Esophagus squamous epithelium (tissue), 5 donors: ENCODE measurements at places on chromosomes 4 and X.

GRCh38 chr4:2470791-2471190 is 1.9 kb downstream of the RNF4 start:
- DNase-seq: no peak

- DNase-seq: no peak
Measured at GRCh38 chr4:102466298-102466697, 34.9 kb upstream of the NFKB1 start.

- no peak for DNase-seq
Measured at GRCh38 chr4:41746440-41747229, 1.9 kb downstream of the PHOX2B start.

- no peak for DNase-seq
Measured at GRCh38 chrX:33138677-33139249, 72.6 kb downstream of the DMD start.

- no peak for DNase-seq
Measured at GRCh38 chr4:38150766-38151165, 190.6 kb downstream of the PTTG2 start.

- DNase-seq: no peak
Measured at GRCh38 chr4:86043755-86044592, 315.9 kb downstream of the MAPK10 start.

- no peak for DNase-seq
Measured at GRCh38 chr4:81914623-81915022, 442.9 kb upstream of the RASGEF1B start.

- DNase-seq: no peak
Measured at GRCh38 chr4:81747242-81747930, 275.7 kb upstream of the RASGEF1B start.

DNA sequence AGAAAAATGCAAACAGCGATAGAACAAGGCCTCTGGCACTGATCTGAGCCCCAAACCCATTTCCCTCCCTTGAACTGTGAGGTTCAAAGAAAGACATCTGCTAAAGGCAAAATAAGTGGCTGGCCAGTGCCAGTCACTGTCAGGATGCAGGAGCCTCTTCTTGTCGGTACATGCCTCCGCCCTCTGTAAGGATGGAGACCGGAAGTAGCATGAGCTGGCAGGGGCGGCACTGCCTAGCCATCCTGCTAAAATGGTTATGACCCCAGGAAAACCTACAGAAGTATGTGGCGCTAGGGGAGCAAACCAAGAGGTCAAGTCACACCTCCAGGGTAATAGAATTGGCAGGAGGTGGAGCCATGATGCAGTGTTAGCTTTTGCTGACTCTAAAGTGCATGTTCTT is 180.3 kb downstream of the DCLK2 start:
- DNase-seq: no peak

DNA sequence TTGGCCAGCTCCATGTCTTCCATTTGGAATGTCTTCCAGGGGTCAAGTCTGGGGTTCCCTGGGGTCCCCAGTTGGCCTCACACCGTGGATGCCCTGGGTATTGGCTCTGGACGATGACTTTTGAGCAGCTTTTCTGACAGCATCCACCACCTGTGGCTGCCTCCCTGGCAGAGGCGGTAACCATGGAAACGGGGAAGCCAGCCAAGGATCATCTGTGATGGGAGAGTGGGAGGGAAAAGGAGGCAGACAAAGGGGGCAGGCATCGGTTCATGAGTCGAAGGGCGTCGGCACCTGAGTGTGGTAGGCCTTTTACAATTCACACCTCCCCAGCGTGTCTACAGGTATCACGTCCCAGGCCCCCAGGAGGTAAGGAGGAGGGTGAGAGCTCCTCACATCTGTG is 152.2 kb downstream of the ASMT start:
- DNase-seq: no peak

DNA sequence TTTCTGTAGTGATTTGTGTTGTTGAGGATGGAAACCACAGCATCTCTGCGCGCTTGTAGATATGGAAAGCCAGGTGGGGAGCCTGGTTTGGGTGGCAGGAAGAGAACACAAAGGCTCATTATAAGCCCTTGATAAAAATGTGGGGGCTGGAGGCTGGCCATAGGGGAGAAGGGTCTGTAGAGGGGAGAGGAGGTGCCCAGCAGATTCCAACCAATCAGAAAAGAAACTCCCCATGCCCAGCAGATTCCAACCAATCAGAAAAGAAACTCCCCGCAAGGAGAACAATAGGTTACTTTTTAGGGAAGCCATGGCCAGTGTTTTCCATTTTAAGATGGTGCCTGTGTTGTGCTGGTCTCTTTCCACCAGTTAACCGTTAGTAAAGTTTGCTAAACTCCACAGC is 9.8 kb upstream of the CENPU start:
- no peak for DNase-seq

DNA sequence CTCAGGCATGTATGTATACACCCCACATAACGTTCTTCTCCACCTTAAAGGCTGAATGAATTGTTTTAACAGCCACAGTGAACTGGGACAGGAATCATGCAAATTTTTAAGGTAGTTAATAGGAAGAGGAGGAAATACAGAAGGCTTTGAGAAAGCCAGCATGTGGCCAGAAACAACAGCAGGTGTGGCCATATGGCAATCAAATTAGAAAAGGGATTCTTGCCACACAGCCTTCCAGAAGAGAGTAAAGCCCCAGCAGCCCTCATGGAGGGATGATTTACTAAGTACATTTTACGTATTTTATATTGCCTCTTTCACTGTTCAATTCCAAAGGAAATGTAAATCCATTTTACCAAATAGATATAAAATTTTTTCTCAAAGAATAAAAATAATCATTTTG is 792.2 kb downstream of the ADGRL3 start:
- no peak for DNase-seq

DNA sequence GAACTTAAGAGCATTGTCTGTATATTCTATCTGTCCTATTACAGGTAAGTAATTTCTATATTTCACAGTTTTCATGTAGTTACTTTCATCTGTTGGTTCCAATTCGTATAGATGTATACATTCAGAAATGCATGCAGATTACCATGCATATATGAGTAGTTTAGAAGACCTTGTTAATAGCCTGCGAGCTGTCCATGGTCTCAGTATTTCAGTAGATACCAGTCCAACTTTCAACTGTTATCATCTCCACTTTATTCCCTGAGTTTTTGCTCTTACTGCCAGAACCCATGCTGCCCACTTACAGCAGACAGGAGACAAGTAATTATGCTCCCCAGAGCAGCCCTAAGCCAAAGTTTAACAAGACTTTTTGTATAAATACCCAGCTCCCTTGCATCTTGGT is 37.7 kb downstream of the VEGFC start:
- DNase-seq: no peak

- no peak for DNase-seq
Measured at GRCh38 chr4:66693694-66694093, 851.6 kb downstream of the CENPC start.

GRCh38 chr4:1821679-1822567 is 28.8 kb downstream of the FGFR3 start:
- no peak for DNase-seq

GRCh38 chr4:186027405-186027804 is 41.6 kb upstream of the TLR3 start:
- DNase-seq: no peak

DNA sequence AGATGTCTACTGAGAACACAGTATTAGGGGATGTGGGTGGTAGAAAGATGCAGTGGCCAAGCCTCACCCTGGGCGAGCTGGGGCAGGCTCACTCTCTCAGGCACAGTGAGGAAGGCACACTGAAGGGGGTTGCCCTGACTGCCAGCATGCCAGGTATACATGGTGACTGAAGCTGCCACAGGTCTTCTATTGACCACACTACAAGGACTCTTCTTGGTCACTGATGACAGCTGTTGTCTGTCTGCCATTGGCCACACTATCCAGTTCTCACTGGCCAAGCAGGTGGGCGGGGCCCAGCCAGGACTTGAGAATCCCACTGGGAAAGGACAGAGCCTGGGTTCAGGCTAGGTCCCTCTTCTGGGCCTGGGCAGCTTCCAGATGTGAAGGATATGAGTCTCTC is 39.7 kb upstream of the TBC1D14 start:
- no peak for DNase-seq

DNA sequence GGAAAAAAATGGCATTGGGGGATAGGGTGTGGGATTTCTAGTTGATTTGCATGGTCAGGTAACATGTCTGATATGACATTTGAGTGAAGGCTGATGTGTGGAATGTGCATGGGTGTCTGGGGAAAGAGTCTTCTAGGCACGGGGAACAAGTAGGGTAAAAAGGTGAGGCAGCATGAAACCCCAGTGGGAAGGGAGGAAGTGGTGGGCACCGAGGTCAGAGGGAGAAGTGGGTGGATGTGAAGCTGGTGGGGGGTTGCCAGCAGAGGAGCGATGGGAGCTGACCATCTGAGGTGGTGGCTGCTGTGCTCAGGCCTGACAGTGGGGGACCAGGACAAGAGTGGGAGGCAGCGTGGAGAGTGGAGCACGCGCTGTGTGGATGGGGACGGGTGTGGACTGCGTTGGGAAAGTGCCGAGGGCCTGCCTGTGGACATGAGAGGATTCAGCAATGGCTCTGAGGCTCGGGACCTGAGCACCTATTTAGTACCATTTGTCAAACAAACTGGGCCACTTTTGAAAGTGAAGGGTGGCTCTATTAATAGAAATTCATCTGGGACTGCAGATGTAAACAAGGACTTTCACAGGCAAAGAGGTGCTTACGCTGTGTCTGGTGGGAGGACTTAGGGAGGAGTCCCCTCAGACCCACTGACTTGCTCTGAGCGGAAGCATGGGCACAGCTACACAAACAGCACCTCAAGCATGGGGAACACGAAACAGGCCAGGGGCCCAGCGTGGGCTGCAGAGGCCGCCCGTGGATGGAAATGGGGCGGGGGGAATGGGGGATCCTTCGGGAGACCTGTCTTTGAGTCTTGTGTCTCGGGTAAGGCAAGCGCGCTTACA is 16.7 kb upstream of the S100P start:
- DNase-seq: no peak

GRCh38 chr4:186650401-186651180 is 73.1 kb downstream of the FAT1 start:
- DNase-seq: no peak

DNA sequence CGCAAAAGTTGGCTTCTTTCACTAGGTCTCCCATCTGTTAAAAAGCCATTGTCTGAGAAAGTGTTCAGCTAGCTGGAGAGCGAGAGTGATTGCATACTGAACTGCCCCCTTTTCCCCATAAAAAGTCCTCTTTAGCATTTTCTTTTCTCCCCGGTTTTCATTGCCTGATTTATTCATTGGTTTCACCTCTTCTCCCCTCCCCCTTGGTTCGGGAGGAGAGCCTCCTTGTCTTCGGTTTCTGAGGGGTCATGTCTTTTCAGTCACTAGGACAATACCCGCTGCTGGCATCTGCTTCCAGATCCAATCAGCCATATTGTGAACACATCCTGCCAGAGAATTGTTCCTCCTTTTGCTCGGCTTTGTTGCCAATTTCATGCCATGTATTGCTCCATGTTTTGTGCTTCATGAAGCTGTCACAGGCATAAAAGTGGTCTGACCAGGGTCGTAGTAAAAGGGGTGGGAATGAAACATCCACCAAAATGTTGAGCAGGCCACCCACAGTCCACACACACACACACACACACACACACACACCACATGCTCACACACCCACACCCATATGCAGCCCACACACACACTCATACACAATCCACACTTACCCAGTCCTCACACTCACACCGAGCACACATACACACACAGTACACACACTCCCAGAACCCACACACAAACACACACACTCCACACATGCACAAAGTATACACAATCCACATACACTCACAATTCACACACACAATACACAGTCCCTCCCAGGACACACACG is 136.0 kb downstream of the NKX6-1 start:
- no peak for DNase-seq

DNA sequence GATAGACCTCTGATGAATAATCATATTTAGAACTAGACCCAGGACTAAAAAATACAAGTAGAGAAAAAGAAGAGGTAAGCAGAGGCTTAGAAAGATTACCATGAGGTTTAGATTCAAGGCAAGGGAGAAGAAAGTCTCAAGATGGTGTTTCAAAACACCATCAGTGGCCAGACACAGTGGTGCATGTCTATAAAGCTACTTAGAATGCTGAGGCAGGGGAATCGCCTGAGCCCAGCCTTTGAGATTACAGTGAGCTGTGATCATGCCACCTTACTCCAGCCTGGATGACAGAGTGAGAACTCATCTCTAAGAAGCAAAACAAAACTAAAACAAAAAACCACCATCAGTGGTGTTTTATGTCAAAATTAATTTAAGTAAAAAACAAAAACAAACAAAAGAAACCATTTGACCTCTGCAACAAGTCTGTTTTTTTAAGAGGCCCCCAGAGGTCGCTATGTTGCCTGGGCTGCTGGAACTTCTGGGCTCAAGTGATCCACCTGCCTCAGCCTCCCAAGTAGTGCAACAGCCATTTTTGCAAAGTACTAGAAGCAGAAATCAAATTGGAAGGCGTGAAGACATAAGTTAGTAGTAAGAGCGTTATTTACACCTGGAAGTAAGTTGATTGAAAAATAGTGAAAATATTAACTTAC is 784.3 kb downstream of the ADGRL3 start:
- DNase-seq: no peak

GRCh38 chrX:338836-339400 is 20.3 kb upstream of the GTPBP6 start:
- no peak for DNase-seq

GRCh38 chr4:55927803-55928437 is 20.8 kb upstream of the CEP135 start:
- DNase-seq: no peak

DNA sequence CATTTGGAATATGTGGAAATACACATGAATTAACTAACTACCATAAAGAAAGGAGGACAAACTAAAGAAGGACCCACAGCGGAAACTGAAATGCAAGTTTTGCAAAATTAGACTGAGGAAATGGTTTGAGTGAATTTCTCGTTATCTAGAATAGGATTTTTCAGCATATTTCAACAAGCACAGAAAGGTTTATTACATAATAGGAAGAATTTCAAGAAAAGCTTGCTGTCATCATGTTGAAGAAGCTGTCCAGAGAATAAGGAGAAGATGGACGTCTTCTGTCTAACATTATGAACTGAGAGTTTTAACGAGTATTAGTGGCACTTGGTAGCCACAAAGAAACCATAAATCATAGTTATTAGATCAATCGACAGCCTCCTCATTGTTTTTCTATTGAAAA is 45.0 kb downstream of the TEC start:
- no peak for DNase-seq

DNA sequence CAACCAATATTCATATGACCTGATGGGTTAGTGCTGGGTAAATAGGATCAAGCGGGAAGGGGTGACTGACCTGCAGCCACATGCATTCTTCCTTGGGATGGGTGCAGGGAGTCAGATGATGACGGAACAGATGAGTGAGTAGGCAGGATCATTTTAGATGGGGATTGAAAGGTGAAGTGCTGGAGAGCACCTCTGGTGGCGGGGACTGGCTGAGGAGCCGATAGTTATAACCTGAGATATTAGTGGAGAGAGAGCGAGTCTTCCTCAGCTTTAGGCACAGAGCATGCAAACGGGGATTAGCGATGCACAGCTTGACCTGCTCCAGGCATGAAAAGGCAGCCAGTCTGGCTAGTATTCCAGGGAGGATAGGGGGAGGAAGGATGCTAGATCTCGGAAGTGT is 99.1 kb downstream of the AFF1 start:
- DNase-seq: no peak

- DNase-seq: no peak
Measured at GRCh38 chr4:186846426-186846825, 122.8 kb upstream of the FAT1 start.
